ENCODE measurements at places on chromosomes 1 and 21.

GRCh38 chr1:200041337-200042118, 14.0 kb downstream of the NR5A2 start:
- DNase-seq = no peak

DNA sequence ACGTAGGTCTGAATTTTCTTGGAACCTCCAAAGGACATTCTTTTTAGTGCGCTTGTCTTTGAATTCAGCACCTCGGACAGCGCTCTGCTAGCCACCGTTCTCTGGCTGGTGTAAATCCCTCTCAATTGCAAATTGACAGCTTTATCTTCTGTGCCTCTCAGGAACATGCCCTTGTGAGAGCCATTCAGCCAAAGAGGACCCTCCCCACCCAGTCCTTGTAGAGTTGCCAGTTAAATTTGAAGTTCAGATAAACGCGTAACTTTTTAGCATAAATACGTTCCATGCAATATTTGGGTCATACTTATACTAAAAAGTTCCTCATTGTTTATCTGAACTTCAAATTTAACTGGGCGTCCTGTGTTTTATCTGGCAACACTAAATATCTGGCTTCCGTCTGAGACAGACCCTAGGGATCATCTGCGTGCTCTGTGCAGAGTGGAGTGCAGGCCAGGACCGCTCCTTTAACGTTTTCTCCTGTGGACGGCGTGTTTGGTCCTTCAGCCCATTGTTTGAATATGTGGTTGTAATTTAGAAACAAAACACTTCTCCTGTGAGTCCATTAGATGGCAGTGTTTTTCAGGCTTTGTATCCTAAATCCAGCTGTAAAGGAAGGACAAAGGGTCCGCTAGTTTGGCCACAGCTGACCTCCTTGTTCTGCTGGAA, 7.0 kb downstream of the KCNAB2 start:
- DNase-seq = peak; percentile 82

GRCh38 chr21:44283948-44284347, 1.7 kb upstream of the AIRE start:
- DNase-seq = no peak

- DNase-seq = no peak
These were observed 303.7 kb upstream of the RUNX1 start for GRCh38 chr21:35352793-35353192.

DNA sequence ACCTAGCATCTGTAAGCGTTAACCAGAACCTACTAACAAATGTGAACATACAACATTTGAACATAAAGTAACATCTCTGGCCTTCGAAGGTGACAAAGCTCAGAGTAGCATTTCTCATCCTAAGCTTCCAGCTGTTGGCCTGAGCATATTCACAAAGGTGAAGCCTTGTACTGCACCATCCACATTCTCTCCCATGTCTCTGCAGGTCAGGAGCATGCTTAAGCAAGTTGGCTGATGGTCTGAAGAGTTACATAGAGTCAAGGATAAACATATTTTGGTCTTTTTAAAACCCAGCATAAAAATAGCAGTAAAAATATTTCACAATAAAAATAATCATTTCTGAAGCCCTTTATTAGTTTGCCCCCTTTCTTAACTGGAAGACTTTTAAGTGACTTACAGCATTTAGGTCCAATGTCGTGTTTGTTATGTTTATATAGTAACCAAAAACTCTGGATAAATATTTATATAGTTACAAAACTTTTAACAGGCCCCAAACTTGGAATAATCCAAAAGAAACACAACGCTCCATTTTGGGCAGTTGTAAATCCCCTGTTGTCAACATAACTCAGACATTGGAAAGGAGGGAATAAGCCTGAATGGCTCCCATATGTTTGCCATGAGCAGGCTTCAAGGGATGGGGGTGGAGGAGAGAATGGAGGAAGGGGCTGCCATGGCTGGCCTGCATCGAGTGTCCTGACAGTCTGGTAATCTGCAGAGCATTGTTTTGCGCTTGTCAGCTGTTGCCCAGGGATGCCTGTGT, 42.8 kb upstream of the ENAH start:
- DNase-seq = no peak
